ENCODE measurements at places on chromosomes 13 and 19.

DNA sequence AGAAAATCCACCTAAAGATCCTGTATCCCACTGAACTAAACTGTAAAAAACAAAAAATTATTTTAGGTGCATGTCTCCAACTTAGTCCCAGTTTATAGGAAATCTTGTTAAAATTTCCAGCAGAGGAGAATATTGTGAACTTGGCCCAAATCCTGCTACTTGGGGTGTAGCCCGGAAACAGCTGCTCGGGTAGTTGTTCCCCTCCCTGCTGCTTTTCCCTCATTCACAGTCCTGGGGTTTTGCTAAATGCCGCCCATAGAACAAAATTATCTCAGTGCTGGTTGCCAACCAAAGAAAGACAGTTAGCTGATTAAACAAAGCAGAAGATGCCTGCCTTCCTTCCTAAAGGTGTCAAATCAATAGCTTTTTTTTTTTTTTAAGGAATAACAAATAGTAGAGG is 330.5 kb upstream of the KLF12 start:
- no peak for DNase-seq

DNA sequence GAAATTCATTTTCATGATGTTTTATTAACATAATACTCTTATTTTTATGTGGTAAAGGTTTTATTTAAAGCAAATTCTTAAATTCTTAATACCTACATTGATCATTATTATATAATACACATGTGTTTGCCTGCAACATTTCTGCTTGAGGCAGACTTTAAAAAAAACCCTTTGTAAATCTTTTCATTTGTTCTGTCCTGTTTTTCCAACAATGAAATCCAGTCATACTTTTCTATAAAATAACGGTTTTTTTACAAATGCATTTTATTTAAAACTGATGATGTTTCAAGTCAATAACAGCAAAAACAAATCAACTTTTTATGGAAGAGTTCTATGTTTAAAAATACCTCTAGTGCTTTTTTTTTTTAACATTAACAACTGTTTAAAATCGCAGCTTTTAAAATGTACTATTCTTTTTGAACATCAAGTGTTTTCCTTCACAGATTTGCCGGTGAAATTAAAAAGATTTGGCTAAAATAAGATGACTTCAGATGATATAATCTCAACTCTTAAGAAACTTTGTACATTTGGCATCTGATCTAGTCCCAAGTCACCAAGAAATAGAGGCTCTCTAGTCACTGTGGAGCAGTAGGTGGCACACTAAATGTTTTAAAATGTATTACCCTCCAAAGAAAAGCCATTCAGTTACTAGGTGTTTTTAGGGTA is 5.1 kb downstream of the POU4F1 start:
- no peak for DNase-seq

- no peak for DNase-seq
Observed at GRCh38 chr19:31701146-31701545, 351.9 kb upstream of the TSHZ3 start.

DNA sequence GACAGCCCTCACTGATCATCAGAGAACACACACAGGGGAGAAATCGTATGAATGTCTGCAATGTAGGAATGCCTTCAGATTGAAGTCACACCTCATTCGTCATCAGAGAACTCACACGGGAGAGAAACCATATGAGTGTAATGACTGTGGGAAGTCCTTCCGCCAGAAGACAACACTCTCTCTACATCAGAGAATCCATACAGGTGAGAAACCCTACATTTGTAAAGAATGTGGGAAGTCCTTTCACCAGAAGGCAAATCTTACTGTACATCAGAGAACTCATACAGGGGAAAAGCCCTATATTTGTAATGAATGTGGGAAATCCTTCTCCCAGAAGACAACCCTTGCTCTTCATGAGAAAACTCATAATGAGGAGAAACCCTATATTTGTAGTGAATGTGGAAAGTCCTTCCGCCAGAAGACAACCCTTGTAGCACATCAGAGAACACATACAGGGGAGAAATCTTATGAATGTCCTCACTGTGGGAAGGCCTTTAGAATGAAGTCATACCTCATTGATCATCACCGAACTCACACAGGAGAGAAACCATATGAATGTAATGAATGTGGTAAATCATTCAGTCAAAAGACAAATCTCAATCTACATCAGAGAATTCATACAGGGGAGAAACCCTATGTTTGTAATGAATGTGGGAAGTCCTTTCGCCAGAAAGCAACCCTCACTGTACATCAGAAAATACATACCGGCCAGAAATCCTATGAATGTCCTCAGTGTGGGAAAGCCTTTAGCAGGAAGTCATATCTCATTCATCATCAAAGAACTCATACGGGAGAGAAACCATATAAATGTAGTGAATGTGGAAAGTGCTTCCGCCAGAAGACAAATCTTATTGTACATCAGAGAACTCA is 32.5 kb downstream of the ZNF567 start:
- DNase-seq: no peak

DNA sequence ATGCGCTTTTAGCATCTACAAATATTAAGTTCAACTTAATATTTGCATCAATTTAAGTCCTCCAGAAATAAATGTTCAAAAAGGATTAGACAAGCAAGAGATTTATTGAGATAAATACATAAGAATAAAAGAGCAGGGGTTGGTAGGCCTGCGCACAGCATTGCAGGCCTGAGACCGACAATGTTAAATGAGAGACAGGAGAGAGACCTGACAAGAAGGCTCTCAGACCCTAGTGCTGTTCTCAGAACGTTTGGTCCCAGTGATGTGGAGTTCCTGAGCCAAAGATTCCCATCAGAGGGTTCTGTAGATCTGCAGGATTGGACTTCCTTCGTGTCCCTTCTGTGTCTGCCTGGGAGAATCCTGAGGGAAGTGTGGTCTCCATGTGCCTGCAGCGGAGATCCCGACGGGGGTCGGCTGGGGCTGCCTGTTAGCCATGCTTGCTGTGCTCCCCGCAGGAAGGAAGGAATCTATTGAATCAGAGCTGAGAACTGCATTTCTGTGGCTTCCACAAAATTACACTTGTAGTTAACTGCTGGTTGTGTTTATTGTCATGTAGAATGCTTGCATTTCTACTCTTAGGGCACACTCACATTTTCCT is 369.9 kb upstream of the SLC10A2 start:
- DNase-seq: no peak

DNA sequence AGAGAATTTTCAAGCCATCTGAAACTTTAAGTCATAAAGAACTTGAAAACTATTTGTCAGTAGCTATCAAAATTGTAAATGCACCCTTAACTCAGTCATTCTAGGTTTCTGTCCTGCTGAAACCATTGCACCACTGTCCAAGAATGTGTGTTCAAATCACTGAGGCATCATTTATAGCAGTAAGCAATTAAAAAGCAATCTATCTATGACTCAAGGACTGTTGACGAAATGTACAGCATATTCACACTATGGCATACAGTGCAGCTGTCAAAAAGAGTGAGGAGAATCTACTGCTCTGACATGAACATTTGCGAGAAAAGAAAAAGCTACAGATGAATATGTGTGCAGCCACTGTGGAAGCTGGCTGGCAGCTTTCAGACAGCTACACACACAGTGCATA is 71.2 kb downstream of the ING1 start:
- no peak for DNase-seq

- DNase-seq: no peak
Observed at GRCh38 chr19:29478578-29479565, 46.9 kb upstream of the VSTM2B start.

GRCh38 chr13:113122550-113123225 is at the start of gene F10:
Gene F10, plus strand, starts transcription at chr13:113122799. Its CDS starts 57 bp downstream, at chr13:113122856.
- DNase-seq: no peak

Measured in CD4-positive, alpha-beta T cell treated with Interleukin-6 for 4 hours (primary cell).